Stimulated activated memory B cell treated with anti-CD40 and anti-IgM and Interleukin-4, amounts not matched to agents 10 μg/mL and 1 μg/mL and 100 μg/mL, for 72 hours (primary cell): ENCODE measurements at places on chromosomes 2 and 18.

GRCh38 chr2:167114018-167114417 lies 225.7 kb downstream of the XIRP2 start:
- no peak for ATAC-seq

GRCh38 chr2:231640641-231641111 lies 48.0 kb downstream of the TEX44 start:
- no peak for ATAC-seq

DNA sequence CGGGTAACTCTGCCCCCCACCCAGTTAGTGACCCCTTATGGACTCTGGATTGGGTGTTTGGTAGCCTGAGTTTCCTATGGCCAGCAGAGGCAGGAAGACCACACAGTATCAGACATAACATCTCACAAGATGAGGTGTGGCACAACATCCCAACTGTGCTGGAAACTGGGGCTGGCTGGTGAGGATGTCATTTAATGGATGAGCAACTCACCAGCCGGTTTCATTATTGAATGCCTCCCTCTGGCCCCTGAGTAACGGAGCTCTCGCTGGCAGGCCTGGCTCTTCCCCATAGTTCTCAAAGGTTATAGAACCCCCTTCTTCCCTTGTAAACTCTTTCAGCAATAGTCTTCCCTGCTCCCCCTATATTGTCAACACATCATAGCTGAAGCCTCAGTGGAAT lies 195.0 kb downstream of the BCL11A start:
- ATAC-seq: no peak

DNA sequence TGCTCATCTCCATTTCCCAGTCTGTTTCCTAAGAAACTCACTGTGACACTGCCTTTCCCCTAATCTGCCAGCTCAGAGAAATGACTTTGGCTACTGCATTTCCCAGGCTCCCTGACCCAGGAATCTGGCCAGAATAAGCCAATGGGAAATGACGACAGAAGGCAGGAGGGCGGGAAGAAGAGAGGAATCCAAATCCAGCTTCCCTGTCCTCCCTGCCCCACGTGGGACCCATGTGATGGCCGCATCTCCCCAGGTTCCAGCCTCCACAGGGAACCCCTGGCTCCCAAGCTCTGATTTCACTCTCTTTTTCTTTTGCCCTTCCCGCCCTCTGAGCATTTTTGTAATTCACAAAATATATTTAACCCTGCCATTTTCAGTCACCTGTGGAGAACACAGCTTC lies 37.8 kb upstream of the RAB12 start:
- no peak for ATAC-seq

- ATAC-seq: no peak
Observed at GRCh38 chr2:62197011-62197924, 1.4 kb downstream of the B3GNT2 start.

- ATAC-seq: no peak
Observed at GRCh38 chr2:161283926-161284325, 24.3 kb upstream of the PSMD14 start.

GRCh38 chr2:223096235-223096970 lies 44.4 kb downstream of the KCNE4 start:
- ATAC-seq: no peak

DNA sequence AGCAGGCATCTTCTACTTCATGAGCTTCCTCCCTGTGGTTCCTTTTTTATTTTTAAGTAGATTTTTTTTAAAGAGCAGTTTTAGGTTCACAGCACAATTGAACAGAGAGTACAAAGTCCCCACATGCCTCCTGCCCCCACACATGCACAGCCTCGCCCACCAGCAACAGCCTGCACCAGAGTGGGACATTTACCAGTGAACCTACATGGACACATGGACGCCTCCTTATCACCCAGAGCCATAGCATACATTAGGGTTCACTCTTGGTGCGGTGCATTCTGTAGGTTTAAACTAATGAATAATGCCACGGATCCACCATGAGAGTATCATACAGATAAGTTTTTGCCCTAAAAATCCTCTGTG lies 40.9 kb downstream of the HS1BP3 start:
- ATAC-seq: no peak

- no peak for ATAC-seq
Observed at GRCh38 chr2:8320311-8321066, 361.4 kb upstream of the ID2 start.

- ATAC-seq: no peak
Observed at GRCh38 chr18:56374007-56374655, 264.3 kb downstream of the TXNL1 start.

GRCh38 chr2:134454426-134454825 lies 200.6 kb downstream of the MGAT5 start:
- no peak for ATAC-seq

DNA sequence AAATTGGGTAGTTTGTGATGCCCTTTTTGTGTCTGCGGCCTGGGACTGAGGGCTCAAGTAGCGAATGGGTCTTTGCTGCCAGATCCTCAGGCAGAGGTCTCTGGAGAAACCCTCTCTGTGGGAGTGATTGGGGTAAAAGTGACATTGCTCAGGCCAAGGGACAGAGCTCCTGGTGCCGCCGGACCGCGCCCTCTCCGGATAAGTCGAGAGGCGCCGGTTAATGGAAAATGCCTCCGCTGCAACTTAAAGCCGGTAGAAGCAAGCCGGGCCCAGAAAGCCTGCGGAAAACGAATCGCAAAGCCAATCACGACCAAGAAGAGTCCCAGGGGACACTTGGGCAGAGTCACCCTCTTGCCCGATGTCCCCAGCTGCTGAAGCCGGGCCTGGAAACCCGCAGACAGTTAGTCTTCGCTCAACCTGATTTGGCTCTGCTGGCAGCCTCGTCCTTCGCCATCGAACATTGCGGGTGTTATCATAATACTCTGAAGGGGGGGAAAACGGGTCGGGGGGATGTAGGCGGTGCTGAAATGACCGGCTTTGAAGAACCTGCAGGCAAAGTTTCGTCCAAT lies 352 bp upstream of the HOXD12 start:
- ATAC-seq: no peak

DNA sequence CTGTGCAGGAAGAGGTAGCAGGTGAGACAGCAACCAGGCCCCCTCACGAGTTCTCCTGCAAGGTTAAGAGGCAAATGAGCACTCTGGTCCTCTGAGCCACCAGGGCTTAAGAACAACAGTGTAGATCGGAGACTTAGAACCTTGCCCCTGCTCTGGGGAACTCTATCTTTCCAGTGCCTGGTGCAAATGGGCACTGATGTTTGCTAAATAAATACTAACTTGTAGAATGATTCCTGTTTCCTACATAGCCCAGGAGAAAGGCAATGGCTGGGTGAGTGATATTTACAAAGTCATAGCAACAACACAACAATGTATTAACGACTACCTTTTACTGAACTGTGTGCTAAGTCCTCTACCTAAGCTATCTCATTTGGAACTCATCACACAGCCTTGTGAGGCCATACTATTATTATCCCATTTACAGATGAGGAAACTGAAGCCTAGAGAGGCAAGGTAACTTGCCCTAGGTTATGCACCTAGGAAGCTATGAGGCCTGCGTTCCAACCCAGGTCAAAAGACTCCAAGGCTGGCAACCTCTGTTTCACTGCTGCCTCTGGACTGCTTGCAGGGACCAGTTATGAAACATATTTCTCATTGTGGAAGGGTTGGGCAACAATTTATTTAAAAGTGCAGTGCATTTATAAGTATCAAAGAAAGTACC lies 4.3 kb downstream of the ATP8B1 start:
- ATAC-seq: no peak

- ATAC-seq: no peak
Observed at GRCh38 chr2:85814802-85815550, 61.2 kb downstream of the ATOH8 start.

DNA sequence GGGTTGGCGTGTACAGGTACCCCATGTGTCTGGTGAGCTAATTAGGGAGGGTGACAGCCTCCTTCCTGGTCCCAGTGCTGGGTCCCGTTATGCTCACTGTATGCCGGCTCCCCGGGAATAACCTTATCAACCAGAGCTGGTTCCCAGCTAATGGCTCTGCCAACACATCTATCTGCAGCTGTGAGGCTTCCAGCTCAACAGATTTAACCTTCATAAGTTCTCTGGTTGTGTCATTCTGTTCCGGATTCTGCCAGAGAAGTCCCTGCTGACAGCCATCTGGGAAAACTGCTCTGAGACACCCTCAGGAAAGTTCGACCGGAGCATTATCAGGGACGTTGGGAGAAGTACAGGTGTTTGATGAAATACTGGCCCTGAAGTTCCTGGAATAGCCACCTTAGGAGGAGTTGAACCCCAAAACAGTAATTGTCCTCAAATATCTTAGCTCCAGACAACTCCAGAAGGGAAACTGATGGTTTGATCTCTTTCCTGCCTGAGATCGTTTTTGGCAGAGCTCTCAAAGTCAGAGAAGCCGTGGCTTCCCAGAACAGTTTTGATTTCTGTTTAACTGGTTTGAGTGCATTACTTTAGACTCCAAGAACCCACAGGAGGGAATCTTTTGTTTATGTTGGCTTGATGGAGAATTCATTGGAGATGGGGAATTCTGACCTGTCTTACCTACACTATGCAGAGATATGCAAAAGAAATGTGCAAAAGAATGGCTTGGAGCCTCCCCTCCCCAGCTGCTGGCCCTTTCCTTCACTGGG lies 39.4 kb upstream of the TXNDC2 start:
- ATAC-seq: no peak

DNA sequence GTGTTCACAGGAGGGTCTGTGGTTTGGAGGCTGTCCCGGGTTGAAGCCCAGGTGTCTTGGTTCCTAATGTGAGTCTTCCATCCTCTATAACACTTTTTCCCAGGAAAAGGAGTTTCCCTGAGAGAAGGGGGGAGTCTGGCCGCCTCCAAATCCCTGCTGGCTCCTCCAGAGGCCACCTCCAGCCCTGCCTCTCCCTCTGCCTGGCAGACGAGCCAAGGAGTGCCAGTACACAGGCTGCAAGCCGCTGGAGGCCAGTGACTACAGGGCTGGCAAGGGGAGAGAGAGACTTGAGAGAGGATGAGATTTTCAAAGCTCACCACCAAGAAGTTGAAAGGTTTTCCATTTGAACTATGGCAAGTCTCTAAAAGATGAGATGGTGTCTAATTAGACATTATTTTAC lies 154.2 kb upstream of the ID2 start:
- no peak for ATAC-seq
